ENCODE measurements at places on chromosomes 3 and 15. TPM values are rescaled to one million over a fixed set of nuclear protein-coding genes. Genes with fewer than 3 reads are reported as not detected.

The ACKR4 gene
- total RNA-seq: not detected

The SEMA6D gene
- total RNA-seq: 10.6 TPM

DNA sequence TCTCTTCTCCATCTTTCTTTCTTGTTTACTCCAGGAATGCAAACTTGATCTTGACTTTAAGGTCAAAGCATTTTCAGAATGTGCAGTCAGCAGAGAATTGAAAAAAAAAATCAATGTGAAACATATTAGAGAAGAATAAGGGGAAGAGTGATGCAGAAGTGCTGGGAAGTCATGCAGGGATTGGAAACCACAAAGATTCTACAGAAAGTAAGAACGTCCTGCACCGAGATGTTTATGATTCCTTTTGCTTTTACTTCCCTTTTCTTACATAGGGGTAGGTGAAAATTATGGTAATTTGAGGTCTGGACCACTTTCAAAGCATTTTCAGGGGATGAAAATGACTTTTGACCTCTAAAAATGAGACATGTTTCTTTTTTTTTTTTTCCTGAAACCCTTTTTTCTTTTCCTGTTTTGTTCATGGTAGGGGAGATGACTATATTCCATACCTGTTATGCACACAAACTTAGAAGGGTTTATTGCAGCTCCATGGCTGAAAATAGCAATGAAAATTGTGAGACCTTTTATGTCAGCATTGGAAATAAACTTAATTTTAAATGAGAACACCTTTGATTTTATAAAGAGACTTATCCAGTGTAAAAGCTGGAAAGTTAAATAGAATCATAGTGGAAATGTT is 623.5 kb upstream of the TBL1XR1 start:
- H3K27me3 ChIP-seq: no peaks in the 10 kb centered on the region
- DNase-seq: no peak
- peaks cover 24% of the 10 kb centered on the region for H3K4me1 ChIP-seq
- no peak overlapping the region for H3K27ac ChIP-seq
- H3K36me3 ChIP-seq: no peaks in the 10 kb centered on the region
- H3K4me3 ChIP-seq: no peak overlapping the region

DNA sequence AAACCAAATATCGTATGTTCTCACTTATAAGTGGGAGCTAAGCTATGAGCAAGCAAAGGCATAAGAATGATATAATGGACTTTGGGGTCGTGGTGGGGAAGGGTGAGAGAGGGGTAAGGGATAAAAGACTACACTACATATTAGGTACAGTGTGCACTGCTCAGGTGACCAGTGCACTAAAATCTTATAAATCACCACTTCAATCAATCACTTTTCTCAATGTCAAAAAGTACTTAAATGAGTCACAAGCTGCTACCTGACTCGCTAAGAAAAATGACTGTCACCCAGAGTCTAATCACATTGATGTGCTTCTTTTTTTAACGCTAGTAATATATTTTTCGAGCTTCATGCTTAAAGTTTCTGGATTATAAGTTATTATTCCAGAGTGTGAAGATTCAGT is 95.5 kb downstream of the CBLB start:
- H3K4me1 ChIP-seq: no peaks in the 10 kb centered on the region
- DNase-seq: no peak
- H3K27me3 ChIP-seq: no peaks in the 10 kb centered on the region
- H3K4me3 ChIP-seq: no peak overlapping the region
